ENCODE measurements at places on chromosomes 12 and 14.

- DNase-seq = no peak
These were observed 40.6 kb downstream of the C12orf42 start for GRCh38 chr12:103455020-103455763.

GRCh38 chr14:67485501-67486095 lies 2.9 kb downstream of the TMEM229B start:
- no peak for DNase-seq

DNA sequence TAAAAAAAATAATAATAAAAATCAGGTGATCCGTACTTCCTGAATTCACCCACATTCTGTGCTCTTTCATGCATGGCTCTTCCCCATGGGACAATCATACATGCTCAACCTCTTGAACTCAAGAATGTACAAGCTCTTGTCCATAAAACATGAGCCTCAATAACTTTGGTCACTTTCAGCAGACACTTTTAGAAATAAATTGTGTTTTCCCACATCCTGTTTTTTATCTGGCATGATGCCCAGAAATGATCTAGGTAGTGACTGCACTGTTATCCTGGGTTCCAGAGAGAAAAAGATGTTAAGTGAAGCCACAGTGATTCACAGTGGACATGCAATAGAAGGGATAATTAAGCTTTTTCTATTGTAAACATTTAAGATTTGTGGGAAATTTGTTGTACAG lies 537.6 kb upstream of the TMEM132C start:
- DNase-seq = no peak

- no peak for DNase-seq
These were observed 37.0 kb downstream of the KDM2B start for GRCh38 chr12:121543786-121544185.

- no peak for DNase-seq
These were observed 15.9 kb downstream of the ETNK1 start for GRCh38 chr12:22640851-22641250.

DNA sequence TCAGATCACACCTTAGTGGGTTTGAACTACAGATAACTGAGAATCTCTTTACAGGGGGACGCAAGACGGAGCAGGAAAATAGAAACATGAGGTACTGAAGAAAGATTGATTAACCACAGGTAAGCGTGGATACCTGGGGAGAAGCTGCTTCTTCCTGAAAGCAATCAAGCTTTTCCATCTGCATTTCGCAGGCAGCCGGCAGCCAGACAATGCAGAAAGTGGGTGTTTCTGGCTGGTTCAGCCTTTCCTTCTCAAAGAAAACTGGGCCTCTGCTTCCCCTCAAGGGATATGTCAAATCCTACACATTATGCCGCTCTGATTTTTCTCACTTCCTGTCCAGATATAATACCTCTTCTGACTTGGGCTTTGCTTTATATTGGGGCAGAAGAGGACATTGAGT lies 39.1 kb upstream of the PPFIA2 start:
- no peak for DNase-seq

- DNase-seq = no peak
These were observed 42.8 kb downstream of the AMN start for GRCh38 chr14:102965282-102965681.

- DNase-seq = no peak
These were observed 39.4 kb downstream of the MVK start for GRCh38 chr12:109612975-109613502.

GRCh38 chr14:101122237-101123141 lies 219.0 kb upstream of the RTL1 start:
- no peak for DNase-seq

- no peak for DNase-seq
These were observed 28.1 kb downstream of the GIT2 start for GRCh38 chr12:109968032-109968420.

GRCh38 chr14:24126939-24127338 lies 3.5 kb upstream of the FITM1 start:
- DNase-seq = no peak

- DNase-seq = no peak
These were observed 350.7 kb downstream of the C12orf50 start for GRCh38 chr12:87678453-87678852.

- no peak for DNase-seq
These were observed 28.0 kb downstream of the PTPRB start for GRCh38 chr12:70609203-70609602.

Data from uterus (tissue), 4 donors.